ENCODE measurements at places on chromosomes 13 and 19.

GRCh38 chr13:40597735-40598365 is 68.6 kb downstream of the FOXO1 start:
- DNase-seq: no peak

- no peak for DNase-seq
Observed at GRCh38 chr19:41064974-41065569, 23.2 kb upstream of the CYP2A13 start.

- no peak for DNase-seq
Observed at GRCh38 chr13:113604186-113604585, 19.6 kb downstream of the TFDP1 start.

- DNase-seq: no peak
Observed at GRCh38 chr13:24097064-24097463, 63.5 kb upstream of the SPATA13 start.

DNA sequence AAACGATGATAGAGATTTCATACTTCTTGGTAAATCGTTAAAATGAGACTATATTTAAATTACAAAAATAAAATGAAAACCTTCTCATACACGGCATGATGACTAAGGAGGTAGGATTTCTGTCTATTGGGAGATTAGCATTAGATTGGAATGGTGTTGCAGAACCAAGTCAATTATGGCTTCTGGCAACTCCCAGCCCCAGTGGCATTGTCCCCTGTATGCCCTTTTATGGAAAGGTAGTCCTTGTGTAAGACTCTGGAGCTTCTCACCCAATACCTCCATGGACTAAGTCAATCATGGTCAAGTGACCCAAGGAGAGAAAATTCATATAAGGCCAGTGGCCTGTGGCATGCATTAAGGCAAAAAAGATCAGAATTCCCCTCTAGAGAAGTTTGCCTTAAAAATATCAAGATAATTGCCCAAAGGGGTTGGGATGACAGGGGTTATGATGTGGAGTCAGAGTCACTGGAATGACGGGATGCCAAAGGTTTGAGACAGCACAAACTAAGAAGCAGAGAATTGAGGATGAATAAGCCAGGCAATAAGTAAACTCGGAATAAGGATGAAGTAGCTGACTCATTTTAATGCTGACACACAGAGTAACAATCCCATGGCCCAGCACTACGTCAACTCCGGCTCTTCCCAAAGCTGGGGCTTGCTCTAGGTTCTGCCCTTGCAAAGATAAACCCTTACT is 57.8 kb upstream of the POSTN start:
- DNase-seq: no peak

- DNase-seq: no peak
Observed at GRCh38 chr19:49790866-49791265, 22.2 kb downstream of the FUZ start.

DNA sequence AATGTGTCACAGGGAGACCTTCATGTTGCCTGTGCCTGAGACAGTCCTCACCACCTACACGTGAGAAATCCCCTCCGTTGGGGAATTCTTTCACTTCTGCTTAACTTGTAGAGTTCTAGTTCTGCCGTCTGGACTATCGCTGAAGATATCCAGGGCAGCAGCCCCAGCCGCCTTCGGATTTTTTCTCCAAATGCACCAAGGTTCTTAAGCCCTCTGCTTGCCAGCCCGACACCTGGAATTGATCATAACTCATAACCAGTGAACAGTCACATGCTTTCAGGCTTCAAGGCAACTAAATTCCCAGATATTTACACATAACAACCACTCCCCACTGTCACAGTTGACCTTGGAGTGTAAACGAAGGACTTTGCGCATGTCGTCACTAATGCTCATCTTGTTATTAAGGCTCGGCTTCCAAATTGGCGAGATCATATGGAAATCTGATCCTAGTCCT is 114.4 kb downstream of the RAB20 start:
- no peak for DNase-seq

- DNase-seq: no peak
Observed at GRCh38 chr13:42946927-42947326, 45.1 kb downstream of the EPSTI1 start.

- DNase-seq: no peak
Observed at GRCh38 chr19:16914421-16914820, 25.6 kb downstream of the F2RL3 start.

GRCh38 chr13:44212633-44213396 is 160.8 kb upstream of the SERP2 start:
- no peak for DNase-seq

DNA sequence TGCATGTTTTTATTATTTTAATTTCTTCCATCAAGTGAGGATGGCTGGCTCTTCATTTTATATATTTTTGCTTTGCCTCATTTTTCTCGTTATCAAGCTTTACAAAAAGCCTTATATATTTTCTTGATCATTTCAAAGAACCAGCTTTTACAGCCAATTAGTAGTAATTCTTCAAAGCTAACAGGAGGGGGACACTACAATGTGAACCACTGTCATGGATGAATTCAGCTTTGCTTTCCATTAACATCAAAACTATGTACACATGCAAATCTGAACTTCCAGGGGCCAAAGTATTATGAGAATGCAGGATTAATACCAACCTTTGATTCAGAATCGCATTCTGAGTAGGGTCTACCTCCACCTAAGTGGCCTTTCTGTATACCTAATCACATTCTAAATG is 11.1 kb downstream of the UQCRFS1 start:
- no peak for DNase-seq

DNA sequence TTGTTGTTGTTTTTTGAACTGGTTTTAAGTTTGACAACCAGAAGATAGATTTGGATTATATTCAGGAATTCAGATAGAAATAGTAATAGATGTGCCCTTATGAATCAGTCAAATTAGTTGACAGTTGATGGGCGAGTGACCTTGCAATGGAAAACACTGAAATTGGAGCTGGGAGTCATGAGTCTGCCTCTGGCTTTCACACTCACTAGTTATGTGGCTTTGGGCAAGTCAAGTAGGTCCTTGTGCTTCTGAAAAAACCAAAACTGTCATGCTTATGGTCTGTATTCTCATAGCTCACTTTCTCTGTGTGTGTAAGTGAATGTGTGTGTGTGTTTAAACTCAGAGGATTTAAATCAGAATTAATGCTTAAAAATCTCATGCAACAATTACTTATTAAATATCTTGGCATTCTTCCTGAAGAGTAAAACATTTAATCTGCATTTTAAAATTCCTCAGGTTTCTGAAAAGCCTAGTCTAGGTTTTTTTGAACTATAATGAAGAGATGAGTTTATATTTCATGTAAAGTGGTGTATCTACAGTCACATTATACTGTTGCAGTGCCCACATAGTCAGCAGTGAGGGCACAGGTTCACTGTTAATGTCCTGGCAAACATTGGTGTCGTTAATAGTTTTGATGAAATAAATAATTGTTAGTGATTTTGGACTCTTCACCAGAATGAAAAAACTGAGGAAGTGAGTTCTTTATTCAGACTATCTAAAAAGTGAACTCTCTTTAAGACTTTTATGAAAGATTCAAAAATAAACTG is 32.5 kb downstream of the UCHL3 start:
- no peak for DNase-seq

- no peak for DNase-seq
Observed at GRCh38 chr13:26992951-26993719, 178.5 kb downstream of the USP12 start.

DNA sequence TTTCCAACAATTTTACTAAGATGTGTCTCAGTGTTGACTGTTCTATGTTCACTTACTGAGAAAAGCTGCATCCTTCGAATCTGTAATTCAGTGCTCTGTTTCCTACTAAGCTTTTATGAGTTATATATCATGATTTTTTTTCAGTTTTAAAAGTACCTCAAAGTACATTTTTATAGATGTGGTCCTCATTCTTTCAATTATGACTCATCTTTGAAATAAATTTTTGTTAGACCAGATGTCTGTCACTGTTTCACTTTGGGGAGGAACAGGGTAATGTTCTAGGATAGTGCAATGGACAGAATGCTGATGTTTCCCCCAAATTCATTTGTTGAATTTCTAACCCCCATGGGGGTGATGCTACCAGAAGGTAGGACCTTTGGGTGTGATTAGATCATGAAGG is 74.8 kb downstream of the NALCN start:
- DNase-seq: no peak

DNA sequence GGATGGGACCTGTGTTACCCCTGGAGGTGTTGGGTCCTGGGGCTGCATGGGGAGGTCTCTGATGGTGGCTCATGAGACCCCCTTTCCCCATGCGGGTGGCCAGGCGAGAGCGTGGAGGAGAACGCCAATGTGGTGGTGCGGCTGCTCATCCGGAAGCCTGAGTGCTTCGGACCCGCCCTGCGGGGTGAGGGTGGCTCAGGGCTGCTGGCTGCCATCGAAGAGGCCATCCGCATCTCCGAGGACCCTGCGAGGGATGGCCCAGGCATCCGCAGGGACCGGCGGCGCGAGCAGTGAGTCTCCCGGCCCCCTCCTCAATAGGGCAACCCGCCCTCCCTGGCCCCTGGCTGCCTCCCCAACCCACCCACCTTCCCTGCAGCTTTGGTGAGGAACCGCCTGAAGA is 66.0 kb downstream of the RYR1 start:
- DNase-seq: no peak

- no peak for DNase-seq
Observed at GRCh38 chr19:29367791-29368222, 154.9 kb upstream of the UQCRFS1 start.

DNA sequence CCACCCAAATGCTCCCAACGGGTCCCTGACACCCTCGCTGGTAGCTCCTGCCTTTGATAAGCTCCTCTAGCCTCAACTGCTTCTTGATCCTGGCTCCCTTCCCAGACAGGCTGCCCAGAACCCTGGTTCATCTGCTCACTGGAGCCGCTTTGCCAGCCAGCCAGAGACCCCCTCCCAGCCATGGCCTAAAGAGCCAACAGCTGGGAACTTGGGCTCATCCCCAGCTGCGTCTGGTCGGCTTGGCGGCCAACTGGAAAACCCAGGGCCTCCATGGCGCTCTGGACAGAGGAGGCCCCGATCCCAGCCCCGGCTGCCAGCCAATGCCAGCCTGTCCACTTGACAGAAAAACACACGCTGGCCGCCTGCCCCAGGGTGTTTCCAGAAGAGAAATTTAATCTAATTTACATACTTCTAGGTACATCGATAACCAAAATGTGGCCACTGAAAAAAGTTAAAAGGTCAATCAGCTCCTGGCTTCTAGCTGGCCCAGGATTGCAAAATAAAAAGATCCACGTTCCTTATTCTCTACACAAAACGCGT is 3.0 kb upstream of the AKAP8L start:
- no peak for DNase-seq

- DNase-seq: no peak
Observed at GRCh38 chr19:27964185-27964584, 1248.8 kb downstream of the UQCRFS1 start.
